ENCODE measurements at places on chromosomes 7 and 10.

DNA sequence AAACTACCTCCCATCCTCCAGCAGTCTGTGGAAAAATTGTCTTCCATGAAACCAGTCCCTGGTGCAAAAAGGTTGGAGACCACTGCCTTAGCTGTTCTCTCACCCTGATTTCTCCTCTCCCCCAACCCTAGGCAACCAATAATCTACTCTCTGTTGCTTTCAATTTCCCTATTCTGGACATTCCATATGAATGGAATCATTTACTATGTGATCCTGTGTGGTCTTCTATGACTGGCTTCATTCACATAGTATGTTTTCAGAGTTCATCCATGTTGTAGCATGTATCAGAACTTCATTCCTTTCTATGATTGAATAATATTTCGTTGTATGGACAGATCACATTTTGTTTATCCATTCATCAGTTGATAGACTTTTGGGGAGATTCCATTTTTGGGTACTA lies 38.3 kb upstream of the DLG5 start:
- no peak for DNase-seq

DNA sequence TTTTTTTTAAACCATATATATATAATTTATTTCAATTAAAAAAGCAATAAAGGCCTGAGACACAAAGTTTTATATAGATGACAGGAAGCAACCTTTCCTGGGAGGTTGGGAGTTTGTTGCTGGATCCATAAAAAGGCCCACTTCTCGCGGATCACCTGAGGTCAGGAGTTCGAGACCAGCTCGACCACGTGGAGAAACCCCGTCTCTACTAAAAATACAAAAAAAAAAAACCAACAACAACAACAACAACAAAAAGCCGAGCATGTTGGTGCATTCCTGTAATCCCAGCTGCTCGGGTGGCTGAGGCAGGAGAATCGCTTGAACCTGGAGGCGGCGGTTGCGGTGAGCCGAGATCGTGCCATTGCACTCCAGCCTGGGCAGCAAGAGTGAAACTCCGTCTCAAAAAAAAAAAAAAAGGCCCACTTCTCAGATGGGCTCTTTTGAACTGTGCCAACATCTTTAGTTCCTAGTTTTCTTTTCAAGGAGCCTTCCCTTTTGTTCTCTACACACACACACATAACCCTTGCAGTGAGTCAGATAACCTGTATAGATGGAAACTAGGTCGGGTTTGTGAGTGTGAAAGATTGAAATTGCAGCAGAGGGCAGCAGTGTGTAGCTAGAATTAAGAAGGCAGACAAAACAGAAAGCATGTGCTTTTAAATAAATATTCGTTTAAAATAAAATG lies 1.2 kb upstream of the SMNDC1 start:
- peak; percentile 78 for DNase-seq

- no peak for DNase-seq
Measured at GRCh38 chr7:115235075-115235474, 313.2 kb downstream of the MDFIC start.

DNA sequence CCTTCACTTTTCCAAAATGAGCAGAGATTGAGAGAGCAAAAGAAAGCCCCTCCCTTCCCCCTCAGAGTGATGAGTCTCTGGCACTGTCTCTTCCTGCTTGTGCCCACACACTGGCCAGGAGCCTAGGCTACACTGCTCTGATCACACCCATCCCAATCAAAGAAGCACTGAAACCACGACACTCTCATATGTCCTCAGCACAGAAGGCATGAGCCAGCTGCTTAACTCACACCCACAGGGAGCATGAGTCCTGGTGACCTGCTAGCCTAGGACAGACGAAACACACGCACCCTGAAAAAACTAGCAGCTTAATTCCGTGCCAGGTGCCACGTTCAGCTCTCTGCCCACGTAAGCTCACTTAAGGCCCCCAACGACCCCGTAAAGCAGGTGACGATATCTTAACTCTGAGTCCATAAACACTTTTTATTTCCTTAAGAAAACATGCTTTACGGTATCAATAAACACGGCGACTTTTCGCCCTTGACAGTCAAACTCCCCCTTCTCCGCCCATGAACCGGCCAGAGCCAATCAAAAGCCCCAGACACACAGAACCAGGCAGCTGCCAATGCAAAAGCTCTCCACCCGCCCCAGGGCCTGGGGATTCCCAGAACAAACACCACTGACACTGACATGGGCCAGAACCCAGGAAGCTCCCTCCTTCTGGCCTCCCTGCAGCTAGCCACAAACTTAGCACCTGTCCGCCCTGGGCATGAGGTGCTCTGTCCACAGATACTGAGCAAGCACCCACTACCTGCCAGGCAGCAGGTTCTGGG lies 69.0 kb downstream of the TNRC18 start:
- no peak for DNase-seq

DNA sequence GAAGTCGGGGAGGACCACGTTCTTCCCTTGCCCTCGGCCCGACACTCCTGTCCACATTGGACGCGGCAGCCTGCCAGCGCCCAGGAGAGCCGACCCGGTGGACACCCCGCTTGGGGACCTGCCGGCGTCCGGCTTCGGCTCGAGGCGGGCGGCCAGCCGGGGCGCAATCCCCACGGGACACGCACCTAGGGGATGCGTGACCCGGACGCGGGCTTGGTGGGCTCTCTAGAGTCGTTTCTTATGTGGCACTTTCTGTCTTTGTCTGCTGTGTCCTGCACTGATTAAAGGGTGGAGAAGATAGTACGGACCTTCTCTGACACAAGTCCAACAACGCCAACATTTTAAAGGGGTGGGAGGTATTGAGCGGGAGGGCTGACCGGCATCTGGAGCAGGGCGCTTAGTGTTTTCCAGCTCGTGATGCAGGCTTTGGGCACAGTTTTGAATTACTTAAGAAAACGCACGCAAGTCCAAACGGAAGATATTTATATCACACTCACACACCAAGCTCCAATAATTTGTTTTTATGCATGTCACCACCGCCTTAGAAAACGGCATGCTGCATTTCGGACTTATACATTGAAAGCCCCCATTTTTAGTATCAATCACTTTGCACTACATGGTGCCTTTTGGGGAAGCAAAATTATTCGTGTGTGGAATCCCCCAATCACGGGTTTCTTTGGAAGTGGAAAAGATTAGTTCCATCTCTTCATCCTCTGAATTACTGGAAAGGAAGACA lies 3.9 kb upstream of the SPAG6 start:
- peak; percentile 66 for DNase-seq

GRCh38 chr10:124221356-124222317 lies 128.2 kb upstream of the CHST15 start:
- no peak for DNase-seq

DNA sequence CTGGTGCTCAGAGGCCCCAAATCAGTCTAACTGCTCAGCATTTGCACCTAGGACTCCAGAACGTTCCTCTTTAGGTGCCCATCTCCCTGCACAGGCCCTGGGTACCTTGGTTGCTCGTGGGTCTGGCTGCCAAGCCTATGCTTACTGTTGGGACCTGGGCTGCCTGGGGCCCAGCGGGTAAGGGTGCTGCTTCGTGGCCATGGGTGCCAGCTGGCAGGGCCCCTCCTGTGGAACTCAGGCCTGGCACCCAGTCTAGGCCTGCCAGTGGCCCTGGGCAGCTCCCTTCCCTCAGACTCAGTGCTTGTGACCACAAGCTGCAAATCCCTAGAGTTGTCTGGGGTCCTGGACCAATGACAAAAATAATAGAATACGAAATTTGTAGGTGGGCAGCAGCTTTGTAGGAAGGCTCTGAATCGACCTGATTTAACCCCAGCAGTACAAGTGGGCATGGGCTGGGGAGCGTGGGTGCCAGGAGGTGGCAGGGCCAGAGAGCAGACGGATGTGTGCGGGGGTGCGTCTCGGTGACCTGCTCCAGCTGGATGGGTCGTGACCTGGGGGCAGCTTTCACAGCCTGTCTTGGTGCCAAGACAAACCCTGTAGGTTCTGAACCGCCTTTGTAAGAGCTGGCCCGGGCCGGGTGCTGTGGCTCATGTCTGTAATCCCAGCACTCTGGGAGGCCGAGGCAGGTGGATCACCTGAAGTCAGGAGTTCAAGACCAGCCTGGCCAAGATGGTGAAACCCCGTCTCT lies 69.7 kb downstream of the MKI67 start:
- no peak for DNase-seq

DNA sequence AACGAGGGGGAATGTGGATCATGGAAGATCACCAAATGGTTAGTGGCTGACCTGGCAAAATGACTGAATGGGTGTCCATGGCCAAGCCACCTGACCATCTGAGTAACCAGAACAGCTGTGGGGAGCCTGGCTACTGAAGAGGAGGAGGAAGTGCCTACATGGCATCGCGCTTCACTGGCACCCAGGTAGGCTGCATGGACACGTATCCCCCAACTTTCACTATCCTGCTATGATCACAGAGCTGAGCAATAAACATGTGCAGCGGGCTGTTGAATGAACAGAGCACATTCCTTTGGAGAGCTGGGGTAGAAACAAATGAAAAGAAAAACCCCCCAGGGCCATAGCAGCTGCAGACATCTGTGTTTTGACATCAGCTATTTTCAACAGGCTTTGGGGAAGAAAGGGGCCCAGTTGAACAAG lies 6.5 kb downstream of the AKR1B1 start:
- no peak for DNase-seq

GRCh38 chr10:65559369-65559768 lies 1366.5 kb upstream of the LRRTM3 start:
- no peak for DNase-seq

GRCh38 chr10:22054961-22055360 lies 51.4 kb upstream of the DNAJC1 start:
- DNase-seq, result no peak
